NCI-H1417 treated with DMSO at 0.1 percent for 48 hours (cell line): ENCODE measurements at places on chromosomes 6 and 20.

- DNase-seq, result no peak
Observed at GRCh38 chr20:49276961-49277785, 684 bp downstream of the ZNFX1 start.

DNA sequence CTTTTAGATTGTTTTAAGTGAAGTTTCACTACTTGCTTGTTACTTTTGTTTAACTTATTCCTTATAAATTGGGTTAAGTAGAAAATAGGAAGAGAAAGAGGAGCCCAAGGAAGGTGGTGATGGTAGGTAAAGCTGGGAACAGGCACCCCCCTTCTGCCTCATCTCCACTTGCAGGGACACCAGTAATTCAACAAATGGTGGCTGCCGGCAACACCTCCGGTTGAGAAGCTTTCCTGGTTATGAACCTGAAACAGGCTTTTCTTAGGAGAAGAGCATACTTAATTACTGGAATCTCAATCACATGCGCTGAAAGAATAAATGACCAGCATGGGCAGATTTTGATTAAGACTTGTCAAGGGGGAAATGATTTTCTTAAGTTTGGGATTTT, 158.9 kb upstream of the ZNF217 start:
- no peak for DNase-seq

DNA sequence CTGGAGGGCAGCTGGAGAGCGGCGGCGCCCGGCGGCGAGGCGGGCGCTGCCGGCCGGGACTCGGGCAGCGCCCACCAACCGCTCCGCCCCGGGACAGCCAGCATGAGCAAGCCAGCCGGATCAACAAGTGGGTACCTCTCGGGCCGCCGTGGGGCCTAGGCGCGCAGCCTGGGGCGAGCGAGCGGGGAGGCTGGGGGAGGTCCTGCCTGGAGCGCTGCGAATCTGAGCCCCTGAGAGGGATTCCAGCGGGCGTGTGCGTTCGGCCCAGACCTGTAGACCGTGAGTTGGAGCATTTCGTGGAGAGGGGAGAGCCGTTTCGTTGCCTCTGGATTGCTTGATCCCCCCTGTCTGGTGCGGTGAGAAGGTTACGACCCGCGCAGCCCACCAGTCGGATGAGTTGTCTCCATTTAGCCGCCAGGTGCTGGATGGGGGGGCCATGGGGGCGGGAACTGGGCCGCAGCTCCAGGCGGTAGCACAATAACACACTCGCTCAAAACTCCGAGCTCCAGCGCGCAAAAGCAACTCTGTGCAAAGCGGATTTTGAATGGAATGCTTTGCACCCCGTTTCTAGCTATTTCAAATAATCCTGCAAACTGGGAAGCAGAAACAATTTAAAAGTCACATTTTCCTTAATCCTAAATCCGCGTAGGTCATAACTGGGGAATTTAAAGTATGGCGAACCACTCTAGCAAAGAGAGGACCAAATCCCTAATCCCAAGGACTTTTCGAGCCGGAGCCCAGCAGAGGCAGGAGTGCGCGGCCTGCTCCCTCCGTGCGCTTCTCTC, 1.0 kb downstream of the NR2E1 start:
- no peak for DNase-seq

- DNase-seq, result no peak
Observed at GRCh38 chr6:108798670-108799353, 49.4 kb upstream of the ARMC2 start.

DNA sequence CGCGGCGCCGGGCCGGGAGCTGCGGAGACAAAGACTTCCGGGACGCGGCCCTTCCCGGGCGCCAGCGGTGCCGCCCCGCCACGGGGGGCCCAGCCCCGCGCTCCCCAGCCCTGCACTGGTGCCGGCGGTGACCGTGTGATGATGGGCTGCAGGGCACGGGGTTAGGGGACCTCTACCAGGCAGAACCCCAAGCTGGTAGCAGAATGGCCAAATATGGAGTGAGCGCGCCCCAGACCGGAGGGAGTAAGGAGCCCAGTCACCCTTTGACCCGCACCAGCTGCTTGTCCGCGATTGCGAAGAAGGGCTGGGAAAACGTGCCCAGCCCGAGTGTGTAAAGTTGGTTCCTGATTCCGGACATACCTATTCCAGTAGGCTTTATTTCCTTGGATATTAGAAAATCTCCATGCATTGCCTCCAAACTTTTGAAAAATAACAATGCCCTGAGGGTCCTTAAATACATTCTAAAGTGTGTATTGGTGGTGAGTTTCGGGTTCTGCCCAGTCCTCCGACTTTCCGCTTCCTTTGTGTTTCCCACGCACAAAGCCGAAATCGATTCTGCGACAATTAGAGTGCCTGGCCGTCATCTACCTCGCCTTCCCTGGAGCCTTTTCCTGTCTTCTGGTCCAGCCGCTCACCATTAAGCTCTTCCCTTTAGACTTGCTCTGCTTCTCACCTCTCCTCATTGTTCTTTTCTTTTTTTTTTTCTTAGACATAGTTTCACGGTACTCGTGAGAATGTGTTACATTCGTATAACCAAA, 1.1 kb downstream of the ABRACL start:
- DNase-seq, result peak; percentile 55

GRCh38 chr6:43951063-43951755, 176.0 kb downstream of the MRPL14 start:
- no peak for DNase-seq

- no peak for DNase-seq
Observed at GRCh38 chr20:57619051-57619831, 985 bp downstream of the ZBP1 start.

DNA sequence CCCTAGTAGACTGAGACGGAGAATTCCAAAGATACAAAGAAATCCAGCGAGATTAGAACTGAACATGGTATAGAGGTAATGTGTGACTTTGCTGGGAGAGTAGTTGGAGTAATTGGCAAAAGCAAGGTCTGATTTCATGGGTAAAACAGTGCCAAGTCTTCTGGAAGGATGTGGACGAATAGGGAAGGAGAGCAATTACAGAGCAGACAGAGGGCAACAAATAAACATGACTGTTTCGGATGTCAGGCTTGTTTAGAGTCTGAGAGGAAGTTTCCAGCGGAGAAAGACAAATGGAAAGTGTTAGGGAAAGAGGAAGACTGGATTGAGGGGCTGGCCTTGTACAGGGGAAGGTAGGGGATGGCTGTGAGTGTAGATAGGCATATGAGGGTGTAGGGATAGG, 282.2 kb upstream of the PRND start:
- no peak for DNase-seq

- DNase-seq, result no peak
Observed at GRCh38 chr20:18403269-18403668, 63.6 kb downstream of the DZANK1 start.

DNA sequence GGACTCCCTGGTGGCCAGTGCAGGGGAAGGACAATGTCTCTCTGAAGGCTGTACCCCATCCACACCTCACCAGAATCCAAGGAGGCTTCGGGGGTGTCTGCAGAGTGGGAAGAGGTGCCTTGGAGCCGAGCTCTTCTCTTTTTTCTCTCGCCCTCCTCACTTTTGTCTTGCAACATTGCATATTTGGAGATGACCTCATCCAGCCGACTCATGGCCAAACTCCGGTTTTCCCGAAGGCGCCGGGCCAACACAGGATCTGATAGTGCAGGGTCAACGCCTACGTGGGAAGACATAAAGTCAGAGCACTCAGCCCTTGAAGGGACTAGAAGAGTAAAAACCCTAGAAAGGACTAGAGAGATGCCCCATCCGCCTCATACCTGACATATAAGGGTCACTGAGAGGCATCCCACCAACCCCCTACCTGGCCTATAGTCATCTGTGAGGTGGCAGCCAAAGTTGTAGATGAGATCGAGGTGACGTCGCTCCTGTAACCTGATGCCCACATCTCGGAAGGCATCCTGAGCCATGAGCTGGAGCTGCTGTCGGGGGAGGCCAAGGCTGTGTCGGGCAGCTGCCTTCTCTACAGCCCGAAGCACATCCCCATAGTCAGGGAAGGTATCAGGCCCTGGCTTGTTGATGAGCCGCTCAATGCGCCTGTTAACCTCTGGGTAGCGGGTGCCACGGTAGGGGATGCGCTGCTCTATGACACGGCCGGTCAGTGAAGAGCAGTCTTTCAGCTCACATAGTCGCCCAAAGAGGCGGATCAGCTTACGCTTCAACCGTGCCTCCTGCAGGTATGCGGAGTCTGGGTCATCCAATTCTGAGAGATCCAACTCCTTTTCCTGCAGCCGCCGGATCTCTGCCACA, 3.0 kb upstream of the ZBTB22 start:
- no peak for DNase-seq

GRCh38 chr6:105681061-105681460, 278.2 kb upstream of the PREP start:
- no peak for DNase-seq

DNA sequence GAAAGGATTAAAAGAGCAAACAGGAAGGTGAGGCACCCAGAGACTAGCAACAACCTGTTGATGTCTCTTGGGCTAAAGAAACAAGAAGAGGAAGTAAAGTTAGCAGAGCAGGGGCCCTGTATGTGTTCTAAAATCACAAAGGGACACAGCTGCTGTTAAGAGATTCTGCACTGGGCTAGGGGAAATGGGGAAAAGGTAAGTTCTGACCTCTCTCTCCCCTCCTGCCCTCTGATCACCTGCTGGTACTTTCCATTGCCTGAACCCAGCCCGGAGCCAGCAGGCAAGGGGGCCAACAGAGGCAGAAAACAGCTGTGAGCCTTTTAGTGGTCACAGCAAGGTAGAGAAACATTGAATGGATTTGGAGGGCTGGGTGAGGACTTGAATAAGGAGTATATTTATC, 13.5 kb upstream of the CNR1 start:
- DNase-seq, result no peak

DNA sequence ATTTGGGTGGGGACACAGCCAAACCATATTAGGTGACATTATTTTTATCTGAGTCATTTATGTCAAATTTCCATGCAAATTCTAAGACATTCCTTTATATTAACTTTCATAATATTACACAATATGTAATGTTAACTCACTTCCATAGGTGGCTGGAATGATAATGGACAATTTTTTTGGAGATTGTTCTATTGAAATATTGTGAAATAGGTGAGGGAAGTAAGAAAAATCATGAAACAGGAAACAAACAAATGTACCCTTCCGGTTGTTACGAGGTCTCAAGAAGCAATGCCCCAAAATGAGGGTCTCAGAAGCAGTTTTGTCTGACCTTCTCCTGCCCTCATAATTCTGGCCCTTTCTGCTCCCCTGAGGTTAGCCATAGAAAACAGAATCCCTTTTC, 306.5 kb downstream of the HDGFL1 start:
- no peak for DNase-seq

DNA sequence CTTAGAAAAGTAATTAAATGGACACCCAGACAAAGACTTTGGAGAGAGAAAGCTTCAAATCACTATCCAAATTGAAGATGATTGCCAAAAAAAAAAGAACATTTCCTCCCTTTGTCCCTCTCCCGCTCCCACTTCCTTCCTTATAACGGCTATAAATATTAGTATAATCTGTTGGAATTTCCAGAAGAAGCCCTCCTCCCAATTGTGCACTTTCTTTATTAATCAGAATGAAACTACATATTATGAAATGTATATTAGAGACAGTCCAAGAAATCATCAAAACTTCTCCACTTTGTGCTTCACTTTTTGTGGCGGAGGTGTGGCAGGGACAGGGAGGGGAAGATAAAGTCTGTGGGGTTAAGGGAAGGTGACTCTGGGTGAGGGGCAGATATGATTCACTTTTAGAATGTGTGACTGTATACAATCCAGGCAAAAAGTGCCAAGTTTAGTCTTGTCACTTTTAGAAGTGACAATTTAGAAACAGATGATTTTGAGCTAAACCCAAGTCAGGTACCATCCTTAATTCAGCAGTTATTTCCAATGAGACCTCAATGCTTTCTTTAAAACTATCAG, 195.0 kb upstream of the MARCKS start:
- no peak for DNase-seq

- DNase-seq, result no peak
Observed at GRCh38 chr20:48761023-48761785, 66.6 kb downstream of the PREX1 start.

DNA sequence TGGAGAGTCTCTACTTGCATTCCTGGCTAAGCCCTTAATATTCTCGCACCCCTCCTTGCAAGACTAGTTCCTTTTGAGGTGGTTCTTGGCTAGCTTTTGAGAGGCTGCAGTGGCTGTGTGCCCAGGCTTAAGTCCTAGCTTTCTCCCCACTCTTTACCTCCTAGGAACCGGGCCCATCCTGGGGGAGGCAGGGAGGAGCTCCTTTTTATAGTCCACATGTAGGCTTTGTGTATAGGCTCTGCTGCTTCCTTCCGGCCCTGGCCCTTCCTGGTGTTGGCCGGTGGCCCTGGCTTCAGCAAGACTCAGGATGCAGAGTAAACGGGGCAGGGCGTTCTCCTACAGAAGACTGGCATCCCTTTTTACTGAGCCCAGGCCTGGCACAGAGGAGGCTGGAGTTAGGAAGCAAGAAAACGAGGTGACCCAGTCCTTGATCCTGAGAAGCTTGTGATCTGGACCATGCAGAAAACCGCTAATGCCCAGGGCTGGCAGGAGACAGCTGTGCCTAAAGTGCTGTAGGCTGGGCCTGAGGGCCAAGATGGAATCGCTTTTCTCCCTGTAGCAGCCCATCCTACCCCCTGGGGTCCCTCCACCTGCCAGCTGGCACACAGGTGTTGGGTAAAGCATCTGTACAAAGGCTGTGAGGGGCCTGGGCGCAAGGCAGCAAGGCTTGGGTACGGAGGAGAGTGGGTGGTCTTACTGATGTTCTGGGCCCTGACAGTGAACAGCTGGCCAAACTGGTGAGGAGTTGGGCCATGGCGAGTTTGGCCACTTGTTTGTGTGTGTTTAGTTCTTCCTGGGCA, 8.7 kb downstream of the PLCG1 start:
- DNase-seq, result no peak

- DNase-seq, result peak; percentile 54
Observed at GRCh38 chr6:153312634-153313033, 181.6 kb upstream of the RGS17 start.

GRCh38 chr6:108556866-108557493, 3.7 kb upstream of the FOXO3 start:
- DNase-seq, result no peak

- no peak for DNase-seq
Observed at GRCh38 chr6:140043762-140044378, 669.4 kb upstream of the CITED2 start.

- no peak for DNase-seq
Observed at GRCh38 chr6:129112591-129112990, 229.7 kb downstream of the LAMA2 start.

- no peak for DNase-seq
Observed at GRCh38 chr20:46056970-46057855, 28.2 kb downstream of the SLC12A5 start.

- no peak for DNase-seq
Observed at GRCh38 chr6:149965194-149966020, 1.7 kb downstream of the ULBP1 start.

- no peak for DNase-seq
Observed at GRCh38 chr6:24080711-24081110, 45.3 kb upstream of the NRSN1 start.

- DNase-seq, result no peak
Observed at GRCh38 chr6:54586251-54586650, 260.3 kb upstream of the FAM83B start.

GRCh38 chr6:155319902-155320301, 5.6 kb upstream of the TFB1M start:
- DNase-seq, result no peak

DNA sequence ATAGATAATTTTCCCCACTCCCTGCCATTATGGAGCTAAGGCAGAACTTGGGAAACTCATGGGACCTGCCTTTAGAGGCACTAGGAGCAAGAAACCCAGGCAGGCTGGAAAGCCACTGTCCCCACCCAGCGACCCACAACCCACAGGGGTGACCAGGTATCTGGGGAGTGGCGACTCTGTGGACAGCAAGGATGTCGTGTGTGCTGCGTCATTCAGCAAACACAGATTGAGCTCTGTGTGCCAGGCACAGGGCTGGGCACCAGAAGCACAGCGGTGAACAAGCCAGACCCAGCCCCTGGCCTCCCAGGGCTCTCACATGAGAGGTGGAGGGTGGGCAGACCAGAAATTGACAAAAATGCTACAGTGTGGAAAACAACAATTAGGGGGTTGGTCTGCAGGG, 27.7 kb downstream of the DLGAP4 start:
- no peak for DNase-seq
